ENCODE measurements at places on chromosomes 6 and 20.

DNA sequence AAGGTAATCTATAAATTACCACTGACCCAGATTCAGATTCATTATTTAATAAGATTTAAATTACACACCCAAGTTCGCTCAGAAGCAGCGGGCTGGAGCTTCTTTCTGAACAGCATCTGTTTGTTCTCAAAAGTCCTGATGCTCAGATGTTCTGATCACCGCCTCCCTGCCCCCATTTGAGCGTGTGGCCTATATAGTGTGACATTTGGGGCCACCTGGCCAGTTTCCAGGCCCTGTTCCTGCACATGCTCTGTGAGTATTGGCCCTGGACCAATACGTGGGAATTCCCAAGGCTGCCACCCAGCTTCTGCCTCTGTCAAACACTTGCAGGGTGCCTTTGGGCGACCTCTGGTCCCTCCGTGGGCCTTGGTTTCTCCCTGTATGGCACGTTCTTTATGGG, 228.8 kb downstream of the TFAP2C start:
- DNase-seq: no peak

- no peak for DNase-seq
Measured at GRCh38 chr6:10404799-10405512, 9.9 kb downstream of the TFAP2A start.

- no peak for DNase-seq
Measured at GRCh38 chr6:35484921-35485392, 11.9 kb downstream of the TEAD3 start.

GRCh38 chr20:48531505-48531904, 296.3 kb downstream of the PREX1 start:
- no peak for DNase-seq

GRCh38 chr6:13729891-13730290, 18.3 kb upstream of the RANBP9 start:
- no peak for DNase-seq

GRCh38 chr6:13217206-13217905, 111.0 kb downstream of the TBC1D7 start:
- DNase-seq: peak; percentile 3

DNA sequence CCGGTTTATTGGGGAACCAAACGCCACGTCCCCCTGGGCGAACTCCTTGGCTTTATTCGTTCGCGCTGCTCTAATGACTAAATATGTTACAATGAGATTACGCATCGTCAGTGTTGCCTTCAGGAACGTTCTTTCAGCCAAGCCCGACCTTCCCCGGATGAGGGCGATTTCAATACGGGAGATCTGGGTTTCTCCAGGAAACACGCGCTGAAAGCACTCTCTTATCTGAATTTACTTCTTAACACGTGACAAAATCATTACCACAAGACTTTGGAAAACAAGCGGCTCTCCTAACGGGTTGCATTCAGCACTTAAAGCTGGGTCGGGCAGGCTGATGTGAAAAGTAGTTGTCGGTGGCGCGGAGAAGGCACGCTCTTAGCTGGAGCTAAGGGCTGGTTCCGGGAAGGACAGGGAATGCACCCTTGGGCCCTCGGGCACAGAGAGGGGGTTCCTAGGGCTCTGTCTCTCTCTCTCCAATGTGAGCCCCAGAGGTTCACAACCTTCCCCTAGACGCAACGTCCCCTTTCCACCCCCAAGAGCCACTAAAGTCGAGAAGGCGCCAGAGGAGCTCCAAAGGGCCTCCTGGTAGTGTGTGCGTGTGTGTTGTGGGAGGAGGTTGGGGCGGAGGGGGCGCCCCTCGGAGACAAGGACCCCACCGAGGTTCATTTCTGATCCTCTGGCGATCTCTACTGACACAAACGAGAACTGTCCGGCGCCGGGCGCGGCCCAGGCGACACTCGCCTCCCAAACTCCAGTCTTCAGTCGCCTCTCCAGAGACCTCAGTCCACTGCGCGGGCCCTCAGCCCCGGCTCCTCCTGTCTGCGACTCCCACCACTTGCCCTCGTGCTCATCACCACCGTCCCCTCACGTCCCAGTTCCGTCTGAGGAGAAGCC, 7.1 kb upstream of the NKX2-2 start:
- no peak for DNase-seq

GRCh38 chr6:25336996-25337395, 57.8 kb downstream of the CARMIL1 start:
- no peak for DNase-seq

GRCh38 chr6:27720607-27721580, 191.3 kb downstream of the OR2B2 start:
- no peak for DNase-seq

DNA sequence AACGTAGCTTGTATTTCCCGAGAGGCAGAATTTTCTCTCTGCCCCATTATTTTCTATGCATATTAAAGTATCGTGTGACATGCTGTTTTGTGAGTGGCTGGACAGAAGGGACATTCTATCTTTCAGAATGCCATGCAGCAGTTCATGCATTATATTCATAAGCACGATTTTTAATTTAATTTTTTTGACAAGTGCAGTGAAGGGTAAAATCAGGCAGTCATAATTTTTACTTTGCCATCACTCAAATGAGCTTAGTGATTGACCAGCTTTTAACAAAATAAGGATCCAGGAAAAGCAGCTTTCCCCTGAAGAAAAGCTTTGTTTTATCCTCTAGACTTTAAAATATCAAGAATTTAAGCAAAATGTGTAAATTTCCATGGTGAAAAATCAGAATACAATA, 673.3 kb downstream of the KIF16B start:
- DNase-seq: no peak

DNA sequence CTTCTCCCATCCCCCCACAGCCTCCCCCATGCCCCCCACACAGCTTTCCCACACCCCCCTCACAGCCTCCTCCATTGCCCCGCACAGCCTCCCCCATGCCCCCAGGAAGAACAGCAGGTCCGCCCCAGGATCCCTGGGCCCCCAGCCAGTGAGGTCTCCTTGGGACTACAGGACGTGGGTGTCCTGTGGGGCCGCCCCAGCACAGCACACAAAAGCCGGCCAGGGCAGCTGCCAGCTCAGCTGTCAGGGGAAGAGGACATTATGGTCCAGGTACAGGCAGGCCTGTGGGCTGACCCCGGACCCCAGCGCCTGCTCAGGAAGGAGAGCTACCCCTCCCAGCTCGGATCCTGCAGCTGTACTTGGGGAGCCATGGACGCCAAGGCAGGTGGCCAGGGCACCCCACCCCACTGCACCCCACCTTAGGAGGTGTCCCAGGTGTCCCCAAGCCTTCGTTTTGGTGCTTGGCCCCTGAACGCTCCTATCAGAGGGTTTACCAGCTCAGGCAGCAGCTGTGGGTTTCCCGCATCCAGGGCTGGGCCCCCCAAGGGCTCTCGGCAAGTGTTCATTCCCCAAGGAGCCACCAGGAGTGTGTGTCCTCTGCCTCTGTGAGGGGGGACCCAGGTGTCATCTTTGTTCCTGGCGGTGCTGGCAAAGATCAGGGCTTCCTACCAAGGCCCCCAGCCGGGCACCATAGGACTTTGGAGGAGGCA, 42.3 kb upstream of the GATA5 start:
- no peak for DNase-seq

DNA sequence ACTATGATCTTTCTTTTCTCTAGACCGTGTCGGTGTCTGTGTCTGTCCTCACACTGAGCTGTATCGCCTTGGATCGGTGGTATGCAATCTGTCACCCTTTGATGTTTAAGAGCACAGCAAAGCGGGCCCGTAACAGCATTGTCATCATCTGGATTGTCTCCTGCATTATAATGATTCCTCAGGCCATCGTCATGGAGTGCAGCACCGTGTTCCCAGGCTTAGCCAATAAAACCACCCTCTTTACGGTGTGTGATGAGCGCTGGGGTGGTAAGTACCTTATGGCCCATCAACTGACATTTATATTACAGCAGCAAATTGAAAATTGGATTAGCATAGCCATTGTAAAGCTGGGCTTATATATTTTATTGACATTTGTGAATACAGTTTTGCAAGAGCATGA, 72.2 kb upstream of the GFRAL start:
- no peak for DNase-seq
